ENCODE measurements at places on chromosomes 16 and 17.

GRCh38 chr17:80116921-80117380 lies 15.6 kb downstream of the GAA start:
- no peak for DNase-seq

DNA sequence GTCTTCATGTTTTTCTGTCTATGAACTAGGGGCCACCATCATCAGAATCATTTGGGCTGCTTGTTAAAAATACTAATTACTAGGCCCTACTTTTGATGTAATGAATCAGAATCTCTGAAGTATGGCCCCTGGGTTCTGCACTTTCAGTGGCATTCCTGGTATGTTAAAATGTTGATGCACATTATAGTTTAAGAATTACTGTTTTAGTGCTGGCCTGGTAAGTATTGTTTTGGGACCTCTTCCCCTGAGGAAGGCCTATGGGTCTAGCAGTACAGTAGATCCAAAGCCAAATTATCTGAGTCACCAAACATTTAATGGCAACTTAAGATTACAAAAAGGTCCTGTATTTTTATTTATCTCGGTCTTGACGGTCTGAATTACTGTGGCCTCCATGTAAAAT lies 58.8 kb downstream of the AP2B1 start:
- no peak for DNase-seq

DNA sequence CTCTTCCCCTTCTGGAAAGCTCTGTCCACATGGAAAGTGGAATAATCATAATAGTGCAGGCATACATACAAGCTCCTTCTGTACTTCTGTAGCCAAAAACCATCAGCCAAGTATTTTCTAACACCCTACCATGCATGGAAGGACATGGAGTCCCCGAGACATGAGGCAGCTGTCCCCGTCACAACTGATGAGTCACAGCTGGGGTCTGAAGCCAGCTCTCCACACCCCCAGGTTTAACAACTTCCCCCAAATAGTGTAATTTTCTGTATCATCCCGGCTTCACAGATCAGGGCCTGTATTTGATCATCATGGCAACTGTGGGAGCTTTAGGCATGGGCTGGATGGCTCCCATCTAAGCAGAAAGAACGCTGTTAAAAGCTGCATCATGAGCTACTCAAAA lies 16.6 kb downstream of the C16orf96 start:
- DNase-seq, result no peak

- DNase-seq, result no peak
Measured at GRCh38 chr17:59534583-59534982, 30.8 kb upstream of the DHX40 start.

DNA sequence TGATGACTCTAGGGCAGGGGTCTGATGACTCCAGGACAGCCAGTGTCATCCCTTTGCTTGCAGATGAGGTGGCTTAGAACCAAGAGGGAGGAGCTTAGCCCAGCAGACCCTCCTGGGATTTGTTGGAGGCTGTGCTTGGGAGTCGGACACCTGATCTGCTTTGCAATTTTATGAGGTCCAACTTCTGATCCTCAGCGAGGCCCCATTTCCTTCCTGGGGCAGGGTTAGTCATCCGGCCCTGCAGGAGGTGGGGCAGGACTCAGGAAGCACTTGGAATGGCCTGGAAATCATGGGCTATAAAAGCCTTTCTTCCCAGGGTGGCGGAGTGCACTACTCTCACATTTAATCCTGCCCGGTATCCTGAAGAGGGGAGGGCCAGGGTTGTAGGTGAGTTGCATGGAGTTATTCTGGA lies 168.5 kb downstream of the MSI2 start:
- no peak for DNase-seq

DNA sequence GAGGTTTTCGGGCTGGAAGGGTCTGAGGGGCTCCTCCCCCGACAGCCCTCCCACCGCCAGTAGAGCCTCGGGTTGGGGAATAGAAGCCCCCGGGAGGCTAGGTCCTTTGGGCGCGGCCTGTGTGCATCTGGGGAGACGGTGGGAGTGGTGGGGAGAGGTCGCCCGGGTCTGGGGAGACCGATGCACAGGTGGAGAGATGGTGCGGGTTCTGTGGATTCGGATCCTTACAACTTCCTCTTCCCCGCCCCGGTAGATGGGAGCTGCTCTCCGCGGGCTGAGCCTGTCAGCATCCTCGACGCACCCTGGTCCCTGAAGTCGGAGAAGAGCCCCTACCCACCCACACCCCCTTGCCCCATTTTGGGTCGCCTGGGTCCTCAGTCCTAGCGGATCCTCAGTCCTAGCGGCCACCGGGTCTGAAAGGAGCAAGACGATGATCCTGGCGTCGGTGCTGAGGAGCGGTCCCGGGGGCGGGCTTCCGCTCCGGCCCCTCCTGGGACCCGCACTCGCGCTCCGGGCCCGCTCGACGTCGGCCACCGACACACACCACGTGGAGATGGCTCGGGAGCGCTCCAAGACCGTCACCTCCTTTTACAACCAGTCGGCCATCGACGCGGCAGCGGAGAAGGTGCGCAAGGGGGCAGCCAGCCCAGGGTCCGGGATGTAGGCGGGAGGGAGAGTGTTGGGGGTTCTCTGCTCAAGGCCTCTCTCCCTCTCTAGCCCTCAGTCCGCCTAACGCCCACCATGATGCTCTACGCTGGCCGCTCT lies 790 bp downstream of the BCKDK start:
- no peak for DNase-seq

DNA sequence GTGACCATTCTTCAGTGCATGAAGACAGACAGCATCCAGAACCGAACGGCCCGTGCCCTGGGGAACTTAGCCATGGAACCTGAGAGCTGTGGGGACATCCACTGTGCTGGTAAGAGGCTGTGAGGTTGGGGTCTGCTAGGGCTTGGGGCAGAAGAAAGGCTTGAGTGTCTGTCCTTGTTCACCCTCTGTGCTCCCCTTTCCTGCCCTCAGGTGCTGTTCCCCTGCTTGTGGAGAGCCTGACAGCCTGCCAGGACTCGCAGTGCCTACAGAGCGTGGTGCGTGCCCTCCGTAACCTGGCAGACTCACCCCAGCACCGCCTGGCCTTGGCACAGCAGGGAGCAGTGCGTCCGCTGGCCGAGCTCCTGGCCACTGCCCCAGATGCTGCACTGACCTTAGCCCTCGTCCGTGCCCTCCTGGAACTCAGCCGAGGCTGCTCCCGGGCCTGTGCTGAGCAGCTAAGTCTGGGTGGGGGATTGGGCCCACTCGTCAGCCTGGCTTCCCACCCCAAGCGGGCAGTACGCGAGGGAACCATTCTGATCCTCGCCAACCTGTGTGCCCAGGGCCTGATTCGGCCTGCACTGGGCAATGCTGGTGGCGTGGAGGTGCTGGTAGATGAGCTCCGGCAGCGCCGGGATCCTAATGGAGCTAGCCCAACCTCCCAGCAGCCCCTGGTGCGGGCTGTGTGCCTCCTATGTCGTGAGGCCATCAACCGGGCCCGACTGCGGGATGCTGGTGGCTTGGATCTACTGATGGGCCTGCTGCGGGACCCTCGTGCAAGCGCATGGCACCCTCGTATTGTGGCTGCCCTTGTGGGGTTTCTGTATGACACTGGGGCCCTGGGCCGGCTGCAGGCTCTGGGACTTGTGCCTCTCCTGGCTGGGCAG lies 2.9 kb downstream of the ARMC5 start:
- DNase-seq, result no peak

- DNase-seq, result no peak
Measured at GRCh38 chr16:15483857-15484256, 49.5 kb downstream of the BMERB1 start.

DNA sequence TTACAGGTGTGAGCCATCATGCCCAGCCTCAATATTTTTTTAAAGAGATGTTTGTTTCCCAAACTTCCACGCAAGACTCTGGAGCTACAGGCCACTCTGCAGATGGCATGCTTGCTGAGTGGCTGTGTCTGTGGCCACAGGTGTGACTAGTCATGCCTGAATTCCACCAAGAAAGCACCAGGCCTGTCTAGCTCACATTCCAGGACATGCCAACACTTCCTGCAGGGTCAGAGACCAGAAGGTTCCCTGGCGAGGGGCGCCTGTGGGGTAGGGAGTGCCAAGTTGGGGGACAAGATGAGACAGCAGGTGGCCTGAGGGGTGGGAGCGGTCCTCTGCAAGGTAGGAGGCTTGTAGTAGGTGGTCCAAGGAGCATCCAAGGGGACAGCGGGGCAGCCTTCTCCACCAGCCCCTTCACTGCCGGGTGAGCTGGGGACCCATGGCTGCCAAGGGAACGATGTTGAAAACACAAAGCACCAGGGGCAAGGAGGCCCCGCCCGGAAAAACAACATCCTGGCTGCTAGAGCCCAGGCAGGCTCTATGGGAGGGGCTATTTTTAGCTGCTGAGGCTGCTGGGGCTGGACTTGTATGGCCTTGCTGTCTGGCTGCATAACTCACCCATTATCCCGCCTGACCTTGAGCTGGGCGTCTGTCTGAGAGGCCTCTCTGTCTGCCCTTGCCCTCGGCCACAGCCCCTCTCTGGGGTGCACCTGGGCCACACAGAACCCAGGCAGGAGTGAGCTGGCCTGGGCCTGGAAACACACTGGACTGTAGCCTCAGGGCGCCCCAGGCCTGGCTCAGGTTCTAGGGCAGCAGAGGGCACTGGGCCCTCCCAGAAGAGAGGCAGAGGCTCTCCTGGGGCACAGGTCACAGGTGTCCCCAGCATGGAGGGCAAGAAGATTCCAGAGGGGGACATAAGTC lies 5.7 kb downstream of the TRIM47 start:
- no peak for DNase-seq

GRCh38 chr17:75839942-75840798 lies 4.0 kb downstream of the UNC13D start:
- DNase-seq, result no peak

DNA sequence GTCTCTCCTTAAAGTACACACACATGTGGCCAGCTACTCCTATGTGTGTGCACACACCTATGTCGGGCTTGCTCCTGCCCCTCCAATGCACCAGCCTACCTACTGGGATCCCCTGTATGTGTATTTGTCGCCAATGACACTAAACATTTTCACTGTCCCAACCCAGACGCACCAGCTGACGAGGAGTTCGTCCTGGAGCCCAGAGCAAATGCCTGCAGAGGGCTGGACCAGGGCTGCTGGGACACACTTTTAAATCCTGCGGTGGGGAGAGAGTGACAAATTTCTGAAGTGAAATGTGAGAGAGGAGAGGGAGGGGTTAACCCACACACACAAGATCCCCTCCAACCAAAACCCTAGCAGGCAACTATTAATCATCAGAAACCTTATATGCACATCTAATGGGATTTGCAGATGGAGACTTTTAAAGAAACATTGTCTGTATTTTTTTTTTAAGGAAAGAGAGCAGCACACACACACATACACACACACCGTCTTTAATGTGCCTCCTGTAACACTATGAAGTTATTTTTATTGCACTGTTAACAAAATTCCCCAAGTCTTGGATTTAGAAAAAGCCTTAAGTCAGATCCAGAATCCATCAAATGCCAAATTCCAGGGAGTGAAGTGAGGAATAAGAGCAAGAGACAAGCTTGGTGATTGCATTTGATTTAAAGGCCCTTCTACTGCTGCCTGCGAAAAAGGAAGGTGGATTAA lies at the start of gene MEOX1:
MEOX1 (minus strand) TSS at position 224 of the 714 bp plus-strand sequence. CDS start 388 bp downstream, outside the sequence.
- DNase-seq, result no peak

DNA sequence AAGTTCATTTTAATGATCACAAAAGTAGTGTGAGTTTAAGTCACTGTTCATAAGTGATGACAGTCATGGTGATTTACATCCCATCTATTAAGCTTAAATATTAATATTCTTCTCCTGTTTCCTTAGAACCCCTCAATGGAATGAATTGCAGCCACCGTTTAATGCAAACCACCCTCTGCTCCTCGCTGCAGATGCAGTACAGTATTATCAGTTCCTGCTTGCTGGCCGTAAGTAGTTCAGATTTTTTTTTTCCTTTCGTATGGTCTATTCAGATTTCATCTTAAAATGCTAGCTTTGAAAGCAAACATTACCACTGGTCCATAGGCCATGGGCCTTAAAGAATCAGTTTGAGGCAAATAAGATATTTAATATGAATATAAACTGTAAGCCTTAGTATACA lies 359.0 kb upstream of the TBX2 start:
- DNase-seq, result no peak

- DNase-seq, result no peak
Measured at GRCh38 chr17:8144401-8145231, 7.6 kb downstream of the PER1 start.

GRCh38 chr16:71425746-71426068 lies 16.1 kb downstream of the TLE7 start:
- no peak for DNase-seq

GRCh38 chr16:73775841-73776388 lies 520.7 kb upstream of the PSMD7 start:
- DNase-seq, result no peak
